Stimulated activated CD8-positive, alpha-beta memory T cell treated with anti-CD3 and anti-CD28 coated beads, Interleukin-2, amount 100 ng/mL, for 1 hour (primary cell): ENCODE measurements at places on chromosomes 4 and X.

GRCh38 chrX:68424719-68425118 is 8.6 kb downstream of the OPHN1 start:
- DNase-seq, result no peak

DNA sequence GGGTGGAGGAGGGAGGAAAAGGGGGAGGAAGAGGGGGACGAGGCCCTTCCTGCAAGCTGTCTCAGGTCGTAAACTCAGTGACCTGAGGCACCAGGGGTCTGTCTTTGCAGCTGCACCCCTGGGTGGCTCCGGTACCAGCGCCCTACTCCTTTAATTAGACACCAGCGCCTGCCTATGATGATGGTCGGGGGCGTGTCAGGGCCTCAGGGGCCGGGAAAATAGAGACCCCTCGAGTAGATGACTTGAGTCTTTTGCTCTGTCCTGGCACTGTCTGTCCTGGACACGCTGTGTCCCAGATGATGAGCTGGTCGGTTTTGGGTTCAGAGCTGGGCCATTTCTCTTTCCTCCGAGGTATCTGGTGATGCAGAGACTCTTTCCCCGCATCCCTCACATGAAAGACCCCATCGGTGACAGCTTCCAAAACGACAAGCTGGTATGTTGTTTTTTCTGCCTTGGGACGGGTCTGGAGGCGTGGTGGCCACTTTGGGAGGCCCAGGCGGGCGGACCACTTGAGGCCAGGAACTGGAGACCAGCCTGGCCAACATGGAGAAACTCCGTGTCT is 11.2 kb downstream of the SLC25A6 start:
- no peak for DNase-seq

GRCh38 chrX:40310447-40310846 is 212.7 kb upstream of the BCOR start:
- DNase-seq, result no peak

DNA sequence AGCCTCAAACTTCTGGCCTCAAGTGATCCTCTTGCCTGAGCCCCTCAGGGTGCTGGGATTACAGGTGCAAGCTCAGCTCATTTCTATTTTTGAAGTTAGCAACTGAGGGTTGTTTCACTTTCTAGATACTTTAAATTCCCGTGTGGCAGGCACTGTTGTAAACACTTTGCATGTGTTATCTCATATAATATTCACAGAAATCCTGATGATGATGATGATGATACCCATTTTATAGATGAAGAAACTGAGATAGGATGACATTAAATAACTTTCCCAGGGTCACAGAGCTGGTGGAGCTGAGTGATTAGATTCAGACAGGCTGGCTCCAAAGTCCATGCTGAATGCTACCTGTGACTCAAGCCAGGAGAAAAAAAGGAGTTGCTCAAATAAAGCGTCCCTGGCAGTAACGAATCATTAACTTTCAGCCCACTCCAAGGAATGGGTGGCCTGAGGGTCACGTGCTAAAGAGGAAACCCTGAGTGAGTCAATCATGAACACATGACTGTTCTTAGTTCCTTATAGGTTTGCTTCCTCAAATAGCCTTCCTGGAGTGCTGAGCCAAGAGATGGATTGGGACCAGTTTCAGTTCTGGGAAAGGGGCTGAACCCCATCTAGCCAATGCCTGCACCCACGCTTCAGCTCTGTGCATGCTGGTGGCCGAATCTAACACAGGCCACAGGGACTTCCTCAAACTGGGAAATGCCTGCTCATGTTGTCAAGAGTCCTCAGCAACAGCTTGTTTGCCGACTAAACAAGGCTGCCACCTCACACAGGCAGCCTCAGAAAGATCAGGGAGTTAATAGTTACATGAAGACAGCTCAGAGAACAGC is 52.8 kb downstream of the RBM47 start:
- DNase-seq, result no peak

GRCh38 chr4:53684136-53685130 is 93.1 kb upstream of the LNX1 start:
- DNase-seq, result no peak

GRCh38 chr4:111360906-111361305 is 738.0 kb upstream of the PITX2 start:
- DNase-seq, result no peak

DNA sequence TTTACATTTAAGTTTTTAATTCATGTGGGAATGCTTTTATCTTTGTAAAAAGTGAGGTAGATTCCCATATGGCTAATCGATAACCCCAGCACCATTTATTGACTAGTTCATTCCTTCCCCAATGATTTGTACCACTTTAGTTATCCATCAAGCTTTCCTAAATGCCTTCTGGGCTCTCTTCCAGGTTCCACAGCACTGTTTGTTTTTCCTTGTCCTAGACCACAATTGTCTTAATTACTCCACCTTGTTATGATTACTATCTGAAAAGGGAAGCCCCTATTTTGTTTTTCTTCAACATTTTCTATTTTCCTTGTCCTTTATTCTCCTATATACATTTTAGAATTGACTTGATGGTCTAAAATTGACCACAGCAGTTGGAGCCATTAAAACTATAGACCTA is 48.5 kb upstream of the GPRIN3 start:
- no peak for DNase-seq

DNA sequence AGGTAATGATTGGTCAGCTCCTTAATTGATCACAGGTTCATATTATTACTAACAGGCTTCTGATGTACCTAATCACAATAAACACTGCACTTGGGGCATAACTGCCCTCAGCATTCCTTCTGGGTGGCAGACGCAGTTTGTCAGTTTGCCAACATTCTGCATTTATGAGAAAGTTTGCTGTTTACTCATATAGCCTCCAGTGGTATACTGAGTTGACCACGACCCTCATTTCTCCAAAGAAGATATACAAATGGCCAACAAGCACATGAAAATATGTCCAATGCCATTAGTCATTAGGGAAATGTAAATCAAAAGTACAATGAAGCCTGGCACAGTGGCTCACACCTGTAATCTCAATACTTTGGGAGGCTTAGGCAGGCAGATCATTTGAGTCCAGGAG is 26.3 kb downstream of the EFHC2 start:
- DNase-seq, result no peak

- no peak for DNase-seq
Measured at GRCh38 chr4:168139336-168139735, 47.0 kb downstream of the ANXA10 start.

DNA sequence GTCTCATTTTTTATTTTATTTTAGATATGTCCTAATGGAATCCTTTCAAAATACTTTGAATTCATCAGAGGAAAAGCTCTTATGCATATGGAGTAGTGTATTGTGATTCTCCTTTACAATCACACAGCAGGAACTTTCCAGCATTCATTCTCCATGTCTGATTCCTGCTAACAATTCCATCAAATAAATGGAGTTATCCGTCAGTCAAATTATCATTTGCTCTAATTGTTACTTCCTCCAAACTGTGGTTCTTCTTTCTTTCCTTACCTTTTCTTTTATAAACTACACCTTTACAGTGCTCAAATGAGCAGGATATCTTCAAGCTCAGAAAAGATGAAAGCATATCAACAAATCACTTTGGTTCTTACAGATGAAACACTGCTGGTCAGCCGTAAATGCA is 80.4 kb downstream of the EPHA5 start:
- no peak for DNase-seq

DNA sequence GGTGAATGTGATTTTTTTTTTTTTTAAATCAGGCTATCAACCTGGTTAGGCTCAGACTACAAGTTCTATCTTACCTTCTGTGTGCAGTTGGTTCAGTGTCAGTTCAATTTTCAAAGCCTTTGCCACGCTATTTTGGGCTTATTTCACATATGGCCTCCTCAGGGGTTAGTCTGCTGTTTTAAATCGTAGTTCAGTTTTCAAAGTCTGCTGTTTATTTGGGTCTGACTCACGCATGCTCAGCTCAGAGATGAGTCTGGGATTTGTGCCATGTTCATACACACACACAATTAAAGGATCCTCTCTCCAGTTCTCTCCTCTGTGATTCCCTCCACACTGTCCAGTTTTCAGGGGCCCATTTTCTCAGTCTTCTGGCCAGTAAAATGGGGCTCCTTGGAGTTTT is 32.3 kb upstream of the ZFX start:
- no peak for DNase-seq
